ENCODE measurements at places on chromosomes 6 and 20.

DNA sequence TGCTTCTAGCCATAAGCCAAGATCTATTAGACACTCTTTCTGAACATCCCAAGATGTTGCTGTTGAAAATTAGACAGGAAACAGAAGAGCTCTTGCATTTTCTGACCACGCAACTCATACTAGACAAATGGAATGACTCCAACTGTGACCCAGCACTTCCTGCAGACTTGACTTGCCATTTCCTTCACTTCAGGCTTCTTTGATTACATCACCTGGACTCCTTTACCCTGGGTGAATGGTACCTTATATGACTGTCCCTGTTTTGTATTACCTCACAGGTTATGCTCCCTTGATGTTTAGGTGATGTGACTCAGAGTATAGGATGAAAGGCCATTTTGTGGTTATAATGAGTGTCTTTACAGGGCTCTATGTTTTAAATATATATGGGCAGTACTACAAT, 236.1 kb downstream of the BMP2 start:
- no peak for DNase-seq

DNA sequence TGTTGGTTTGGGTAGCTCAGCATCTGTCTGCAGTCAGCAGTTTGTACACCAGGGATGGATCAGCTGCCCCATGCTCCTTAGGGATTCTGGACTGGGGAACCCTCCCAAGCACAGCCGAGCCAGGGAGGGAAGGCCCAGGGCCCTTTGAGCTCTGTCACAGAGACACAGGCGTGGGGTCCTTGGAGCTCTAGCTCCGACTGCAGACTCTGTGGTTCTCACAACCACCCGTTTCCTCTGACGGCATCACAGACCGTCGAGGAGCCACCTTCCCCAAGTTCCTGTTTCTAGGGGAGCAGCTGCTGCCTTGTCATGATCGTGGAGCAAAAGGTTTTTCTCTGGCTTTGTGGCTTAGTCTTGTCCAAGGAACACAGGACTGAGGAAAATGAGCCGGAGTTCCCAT, at the start of gene SLA2:
Gene SLA2 (minus strand): TSS at position 199 of the 400 bp plus-strand sequence. CDS start 4,861 bp downstream, outside the sequence.
- no peak for DNase-seq

DNA sequence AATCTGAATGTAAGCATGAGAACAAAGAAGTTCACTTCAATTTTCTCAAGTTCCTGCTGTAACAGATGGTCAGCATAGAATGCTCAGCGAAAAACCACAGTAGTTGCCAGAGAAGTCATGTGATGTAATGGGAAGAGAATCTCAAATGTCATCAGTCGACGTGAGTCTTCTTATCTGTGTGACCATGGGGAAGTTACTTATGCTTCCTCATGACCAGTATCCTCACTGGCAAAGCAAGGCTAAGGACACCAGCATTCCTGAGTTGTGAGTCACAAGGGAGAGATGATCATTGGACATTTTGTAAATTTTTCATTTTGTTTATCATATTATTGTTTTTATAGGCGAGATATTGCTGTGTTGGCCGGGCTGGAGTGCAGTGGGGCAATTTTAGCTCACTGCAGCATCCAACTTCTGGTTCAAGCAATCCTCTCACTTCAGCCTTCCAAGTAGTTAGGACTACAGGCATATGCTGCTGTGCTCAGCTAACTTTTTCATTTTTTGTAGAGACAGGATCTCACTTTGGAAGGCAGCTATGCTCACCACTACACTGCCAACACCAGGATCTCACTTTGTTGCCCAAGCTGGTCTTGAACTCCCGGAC, 21.9 kb downstream of the SGK1 start:
- DNase-seq = no peak

DNA sequence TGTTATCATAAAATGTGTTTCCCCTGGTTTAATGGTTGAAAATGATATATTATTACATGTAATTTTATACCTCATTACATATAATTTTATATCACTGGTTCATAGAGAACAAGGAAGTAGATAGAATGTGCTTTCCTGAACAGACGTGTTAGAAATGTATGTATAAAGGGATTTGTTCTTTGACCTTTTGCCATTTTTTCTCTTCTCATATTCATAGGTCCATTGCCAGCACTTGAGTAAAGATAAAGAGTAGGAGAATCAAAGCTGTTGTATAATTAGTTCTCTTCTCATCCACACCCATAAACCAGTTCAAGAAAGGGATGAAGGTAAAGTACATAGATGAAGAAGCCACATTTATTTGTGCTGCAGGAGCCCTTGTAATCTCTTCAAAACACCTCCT, 46.7 kb downstream of the RNF217 start:
- no peak for DNase-seq

- no peak for DNase-seq
Measured at GRCh38 chr6:147522597-147522996, 14.1 kb downstream of the SAMD5 start.

GRCh38 chr6:39850736-39851297, 58.6 kb downstream of the DAAM2 start:
- DNase-seq = no peak
